Endodermal cell (in vitro differentiated cells): ENCODE measurements at places on chromosomes 1 and 21. TPM values are rescaled to one million over a fixed set of nuclear protein-coding genes. Genes with fewer than 3 reads are reported as not detected.

DNA sequence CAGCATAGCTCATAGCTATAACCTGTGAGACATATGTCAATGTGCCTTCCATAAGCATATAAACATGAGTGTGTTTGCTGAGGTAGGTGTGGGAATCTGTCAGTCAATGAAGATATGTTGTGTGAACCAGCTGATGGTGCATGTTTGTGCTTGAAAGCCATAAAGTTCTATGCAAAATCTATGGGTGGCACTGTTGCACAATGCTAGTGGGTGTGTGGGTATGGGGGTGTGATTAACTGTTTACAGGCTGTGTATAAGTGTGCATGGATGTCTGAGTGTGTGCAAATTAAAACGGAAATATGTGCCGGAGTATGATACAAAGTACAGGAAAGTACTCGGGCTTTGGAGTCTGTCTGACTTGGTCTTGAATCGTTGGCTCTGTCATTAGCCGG, 1.0 kb upstream of the ATP2B4 start:
- H3K4me1 ChIP-seq, result peaks cover 3% of the 10 kb centered on the region
- H3K4me3 ChIP-seq, result peak overlapping the region; percentile 93
- H3K27ac ChIP-seq, result no peak overlapping the region
- no peak for DNase-seq

DNA sequence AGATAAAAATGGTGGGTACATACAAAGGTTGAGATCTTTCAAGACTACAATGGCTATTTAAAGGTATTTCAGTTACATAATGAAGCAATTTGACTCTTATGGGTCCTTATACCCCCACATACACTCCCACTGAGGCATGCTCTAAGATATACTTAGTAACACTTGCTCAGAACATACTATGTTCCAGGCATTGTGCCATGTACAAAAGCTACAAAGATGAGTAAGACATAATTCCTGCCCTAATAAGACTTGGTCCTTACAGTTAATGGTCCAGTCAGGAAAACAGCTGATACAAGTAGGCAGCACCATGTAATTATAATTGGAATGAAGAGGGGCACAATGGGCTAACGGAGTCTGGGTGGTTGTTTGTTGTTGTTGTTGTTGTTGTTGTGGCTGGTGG, 166.7 kb upstream of the BEND5 start:
- no peak for DNase-seq
- H3K36me3 ChIP-seq, result no peaks in the 10 kb centered on the region
- no peak overlapping the region for H3K27ac ChIP-seq
- H3K4me1 ChIP-seq, result no peaks in the 10 kb centered on the region
- H3K27me3 ChIP-seq, result no peaks in the 10 kb centered on the region
- H3K4me3 ChIP-seq, result no peak overlapping the region

- H3K27ac ChIP-seq, result no peak overlapping the region
- DNase-seq, result no peak
- H3K27me3 ChIP-seq, result no peaks in the 10 kb centered on the region
- no peaks in the 10 kb centered on the region for H3K36me3 ChIP-seq
- H3K4me1 ChIP-seq, result no peaks in the 10 kb centered on the region
Measured at GRCh38 chr1:48120621-48121020, 101.9 kb upstream of the SLC5A9 start.

- no peaks in the 10 kb centered on the region for H3K27me3 ChIP-seq
- H3K36me3 ChIP-seq, result no peaks in the 10 kb centered on the region
- peak; percentile 61 for DNase-seq
Measured at GRCh38 chr1:245337829-245338484, 183.2 kb downstream of the KIF26B start.

DNA sequence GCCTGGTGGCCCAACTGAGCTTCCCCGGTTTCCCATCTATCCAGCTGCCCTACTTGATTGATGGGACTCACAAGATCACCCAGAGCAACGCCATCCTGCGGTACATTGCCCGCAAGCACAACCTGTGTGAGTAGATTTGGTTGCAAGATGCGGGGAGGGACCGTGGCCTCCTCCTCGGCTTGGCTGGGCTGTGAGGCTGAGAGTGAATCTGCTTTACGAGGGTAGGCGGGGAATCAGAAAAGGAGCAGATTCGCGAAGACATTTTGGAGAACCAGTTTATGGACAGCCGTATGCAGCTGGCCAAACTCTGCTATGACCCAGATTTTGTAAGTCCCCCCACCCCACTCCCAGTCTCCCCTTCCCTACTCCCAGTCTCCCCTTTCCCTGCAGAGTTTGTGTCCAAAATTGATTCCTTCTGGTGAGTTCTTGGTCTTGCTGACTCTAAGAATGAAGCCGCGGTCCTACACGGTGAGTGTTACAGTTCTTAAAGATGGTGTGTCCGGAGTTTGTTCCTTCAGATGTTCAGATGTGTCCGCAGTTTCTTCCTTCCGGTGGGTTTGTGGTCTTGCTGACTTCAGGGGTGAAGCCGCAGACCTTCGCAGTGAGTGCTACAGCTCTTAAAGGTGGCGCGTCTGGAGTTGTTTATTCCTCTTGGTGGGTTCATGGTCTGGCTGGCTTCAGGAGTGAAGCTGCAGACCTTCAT, 1.5 kb downstream of the GSTM2 start:
- peaks cover 5% of the 10 kb centered on the region for H3K4me1 ChIP-seq
- DNase-seq, result no peak
- H3K27ac ChIP-seq, result no peak overlapping the region
- H3K4me3 ChIP-seq, result no peak overlapping the region
- H3K27me3 ChIP-seq, result no peaks in the 10 kb centered on the region
- no peaks in the 10 kb centered on the region for H3K36me3 ChIP-seq

- H3K4me1 ChIP-seq, result no peaks in the 10 kb centered on the region
- no peaks in the 10 kb centered on the region for H3K36me3 ChIP-seq
- H3K4me3 ChIP-seq, result no peak overlapping the region
- no peaks in the 10 kb centered on the region for H3K27me3 ChIP-seq
- H3K27ac ChIP-seq, result no peak overlapping the region
Measured at GRCh38 chr1:174262349-174263241, 103.3 kb downstream of the RABGAP1L start.

- no peak for DNase-seq
- H3K4me3 ChIP-seq, result no peak overlapping the region
- no peaks in the 10 kb centered on the region for H3K36me3 ChIP-seq
- H3K27ac ChIP-seq, result no peak overlapping the region
Measured at GRCh38 chr1:115453666-115454065, 115.6 kb upstream of the NGF start.

DNA sequence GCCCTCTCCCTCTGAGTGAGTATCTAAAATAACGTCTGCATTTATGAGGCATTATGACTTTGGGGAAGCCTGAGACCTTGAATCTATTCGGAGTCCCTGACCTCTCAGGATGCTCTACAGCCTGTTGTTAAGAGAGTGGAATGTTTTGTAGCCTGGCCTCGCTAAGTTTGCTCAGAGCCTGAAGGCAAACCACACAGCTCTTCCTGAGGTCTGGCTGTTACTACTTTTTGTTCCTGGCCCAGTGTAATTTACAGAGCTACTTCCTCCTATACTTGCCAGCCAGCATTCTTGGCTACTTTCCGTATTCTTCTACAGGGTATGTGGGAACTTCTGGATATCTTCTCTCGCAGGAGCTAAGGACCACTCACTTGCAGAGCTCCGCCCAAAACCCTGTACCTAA, 3.6 kb upstream of the ZMYM4 start:
- no peaks in the 10 kb centered on the region for H3K4me1 ChIP-seq
- H3K27ac ChIP-seq, result peak overlapping the region; percentile 8
- H3K4me3 ChIP-seq, result no peak overlapping the region
- H3K36me3 ChIP-seq, result no peaks in the 10 kb centered on the region
- DNase-seq, result no peak
- H3K27me3 ChIP-seq, result no peaks in the 10 kb centered on the region

- H3K4me1 ChIP-seq, result no peaks in the 10 kb centered on the region
- no peak overlapping the region for H3K27ac ChIP-seq
- no peak for DNase-seq
- H3K27me3 ChIP-seq, result peaks cover 83% of the 10 kb centered on the region
Measured at GRCh38 chr1:156844638-156845037, 14.3 kb downstream of the INSRR start.

GRCh38 chr1:183472488-183473216, at the start of gene SMG7:
SMG7 (plus strand) TSS chr1:183472499; CDS start chr1:183472621, 122 bp downstream.
- DNase-seq, result no peak
- H3K36me3 ChIP-seq, result peaks cover 10% of the 10 kb centered on the region
- H3K4me3 ChIP-seq, result peak within 1 kb of the TSS; percentile 89
- peak within 1 kb of the TSS; percentile 98 for H3K27ac ChIP-seq

GRCh38 chr1:27395441-27396195, 3.2 kb downstream of the GPR3 start:
- no peaks in the 10 kb centered on the region for H3K27me3 ChIP-seq
- peak; percentile 95 for DNase-seq
- no peak overlapping the region for H3K4me3 ChIP-seq
- H3K27ac ChIP-seq, result no peak overlapping the region
- H3K36me3 ChIP-seq, result no peaks in the 10 kb centered on the region

- H3K27me3 ChIP-seq, result no peaks in the 10 kb centered on the region
- no peak overlapping the region for H3K27ac ChIP-seq
- DNase-seq, result no peak
- H3K4me1 ChIP-seq, result no peaks in the 10 kb centered on the region
- no peaks in the 10 kb centered on the region for H3K36me3 ChIP-seq
Measured at GRCh38 chr1:232912845-232913580, 37.4 kb upstream of the NTPCR start.

- no peak for DNase-seq
- no peaks in the 10 kb centered on the region for H3K27me3 ChIP-seq
- H3K36me3 ChIP-seq, result peaks cover 17% of the 10 kb centered on the region
- no peak overlapping the region for H3K27ac ChIP-seq
- H3K4me3 ChIP-seq, result peak overlapping the region; percentile 81
Measured at GRCh38 chr1:150972417-150972940, 2.2 kb downstream of the CERS2 start.

GRCh38 chr21:33825915-33826314, 89.7 kb downstream of the ATP5PO start:
- H3K27me3 ChIP-seq, result no peaks in the 10 kb centered on the region
- H3K4me3 ChIP-seq, result no peak overlapping the region
- H3K4me1 ChIP-seq, result no peaks in the 10 kb centered on the region

DNA sequence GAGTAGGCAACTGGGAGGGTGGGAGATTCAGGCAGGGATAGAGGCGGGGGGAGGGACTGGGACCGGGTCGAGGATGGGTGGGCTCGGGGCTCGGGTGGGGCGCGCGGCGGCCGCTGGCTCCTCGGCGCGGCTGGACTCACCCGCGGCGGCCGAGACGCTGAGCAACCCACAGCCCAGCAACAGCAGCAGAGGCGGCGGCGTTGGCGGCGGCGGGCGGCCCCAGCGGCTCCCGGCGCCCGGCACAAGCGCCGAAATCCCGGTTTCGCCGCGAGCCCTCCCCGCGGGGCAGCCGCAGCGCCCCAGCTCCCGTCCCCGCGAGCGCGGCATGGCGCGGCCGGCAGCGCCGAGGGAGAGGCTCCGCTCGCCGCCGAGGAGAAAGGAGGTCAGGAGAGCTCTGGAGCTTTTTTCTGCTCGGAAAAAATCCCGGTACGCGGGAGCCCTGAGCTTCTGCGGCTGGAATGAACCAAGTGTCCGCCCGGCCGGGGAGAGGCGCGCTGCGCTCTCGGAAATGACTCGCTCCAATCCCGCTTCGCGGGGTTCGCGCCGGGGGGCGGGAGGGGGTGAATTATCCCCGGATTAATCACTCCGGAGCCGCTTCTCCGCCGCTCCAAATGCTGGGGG, at the start of gene CSMD2:
Gene CSMD2 (minus strand): TSS at position 460 of the 621 bp plus-strand sequence. CDS start 133 bp downstream, at position 327.
- H3K4me1 ChIP-seq, result no peaks in the 10 kb centered on the region
- no peak within 1 kb of the TSS for H3K27ac ChIP-seq
- H3K36me3 ChIP-seq, result no peaks in the 10 kb centered on the region
- DNase-seq, result peak; percentile 88

DNA sequence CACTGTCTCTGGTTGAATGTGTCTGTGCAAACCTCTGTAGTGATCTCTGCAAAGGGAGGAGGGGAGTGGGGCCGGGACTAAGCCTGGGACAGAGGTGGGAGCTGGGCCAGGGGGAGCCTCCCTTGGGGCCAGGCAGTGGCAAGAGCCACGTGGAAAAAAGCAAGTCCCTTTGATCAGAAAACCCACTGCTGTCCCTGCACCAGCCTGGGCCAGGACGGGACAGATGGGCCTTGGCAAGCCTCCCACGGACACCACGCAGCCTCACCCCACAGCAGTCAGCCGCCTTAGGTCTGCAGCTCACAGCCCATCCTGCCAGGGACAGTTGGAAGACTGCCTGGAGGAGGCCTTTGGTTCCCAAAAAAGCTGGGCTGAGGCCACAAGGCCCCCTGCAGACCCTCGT, 11.7 kb upstream of the TRAPPC10 start:
- no peaks in the 10 kb centered on the region for H3K27me3 ChIP-seq
- no peak overlapping the region for H3K4me3 ChIP-seq
- no peak overlapping the region for H3K27ac ChIP-seq
- DNase-seq, result no peak

DNA sequence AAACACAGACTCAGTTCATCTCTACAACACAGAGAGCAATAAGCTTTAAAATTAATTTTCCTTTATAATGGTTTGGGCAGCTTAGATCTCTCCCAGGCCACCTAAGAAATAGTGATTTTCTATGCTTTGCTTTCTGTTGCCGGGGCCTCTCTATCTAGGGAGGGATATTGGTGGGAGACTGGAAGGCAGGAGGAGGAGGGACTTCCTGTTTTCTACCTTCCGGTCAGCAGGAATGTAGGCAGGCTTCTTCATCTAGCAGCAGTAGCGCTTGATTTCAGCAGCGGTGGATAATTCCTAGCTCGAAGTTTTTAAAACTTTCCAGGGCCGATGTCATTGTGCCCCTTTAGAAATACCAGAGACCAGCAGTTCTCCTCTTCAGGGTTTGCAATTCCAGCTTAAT, 5.1 kb upstream of the DESI2 start:
- no peaks in the 10 kb centered on the region for H3K4me1 ChIP-seq
- no peak for DNase-seq
- no peaks in the 10 kb centered on the region for H3K36me3 ChIP-seq
- no peaks in the 10 kb centered on the region for H3K27me3 ChIP-seq
- no peak overlapping the region for H3K27ac ChIP-seq
- H3K4me3 ChIP-seq, result no peak overlapping the region

- no peaks in the 10 kb centered on the region for H3K36me3 ChIP-seq
- no peak for DNase-seq
- no peaks in the 10 kb centered on the region for H3K27me3 ChIP-seq
- no peak overlapping the region for H3K4me3 ChIP-seq
Measured at GRCh38 chr1:15343729-15344128, 66.0 kb upstream of the EFHD2 start.

GUCA2A gene
- total RNA-seq, result 1.9 and 2.3 TPM in 2 replicates

UBE2U gene
- total RNA-seq, result not detected in 3 replicates

TRAF5 gene
- total RNA-seq, result 74.0 to 78.4 TPM (median 78.3 TPM) in 3 replicates

FCGR3A gene
- total RNA-seq, result not detected in 2 replicates

KIF17 gene
- 4.2 and 4.3 TPM in 2 replicates for total RNA-seq

EVI5 gene
- total RNA-seq, result 18.4 and 20.8 TPM in 2 replicates

CELA2B gene
- total RNA-seq, result not detected in 2 replicates

GBP7 gene
- not detected in 3 replicates for total RNA-seq
